ENCODE measurements at places on chromosomes 16 and 17.

- DNase-seq: no peak
Measured at GRCh38 chr16:10921536-10922327, 20.5 kb downstream of the DEXI start.

DNA sequence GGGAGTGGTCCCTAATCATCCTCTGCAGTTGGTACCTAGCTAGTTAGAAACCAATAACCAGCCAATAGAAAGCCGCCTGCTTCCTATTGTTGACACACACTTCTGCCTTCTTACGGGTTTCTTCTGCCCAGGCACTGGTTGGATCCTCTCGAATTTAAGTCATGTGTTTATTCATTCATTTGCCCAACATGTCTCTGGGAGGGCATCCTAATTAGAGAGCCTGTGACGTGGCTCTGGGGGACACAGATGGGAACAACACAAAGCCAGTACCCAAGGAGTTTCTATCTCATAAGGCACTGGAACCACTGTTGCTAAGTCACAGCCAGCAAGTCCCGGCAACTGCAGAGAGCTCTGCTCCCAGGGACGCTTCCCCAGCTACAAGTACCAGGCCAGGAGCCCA is 300.7 kb upstream of the TNRC6C start:
- no peak for DNase-seq

DNA sequence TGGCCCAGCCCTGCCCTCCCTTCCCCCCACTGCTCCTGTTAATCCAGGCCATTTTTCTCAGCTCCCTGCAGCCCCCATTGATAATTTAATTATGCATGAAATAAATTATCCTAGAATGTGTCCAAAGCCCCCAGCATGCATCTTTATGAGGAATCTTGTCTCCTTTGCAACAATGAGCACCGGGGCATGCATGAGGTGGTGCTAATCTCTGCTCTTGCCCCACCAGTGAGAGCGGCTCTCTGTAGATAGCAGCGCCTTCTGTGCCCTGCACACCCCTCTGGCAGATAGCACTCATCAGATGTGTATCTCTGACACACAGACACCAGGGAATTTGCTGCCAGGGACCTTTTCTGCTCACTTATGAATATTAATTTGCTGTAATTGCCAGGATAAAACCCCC is 140.2 kb upstream of the CDC42EP4 start:
- DNase-seq: no peak

GRCh38 chr17:67585077-67585602 is 132.6 kb upstream of the NOL11 start:
- DNase-seq: no peak

Data from stimulated activated CD4-positive, alpha-beta T cell treated with anti-CD3 and anti-CD28 coated beads, Interleukin-4, amount 100 ng/mL, for 4 hours (primary cell).